ENCODE measurements at places on chromosomes 7 and 10. TPM values are rescaled to one million over a fixed set of nuclear protein-coding genes. Genes with fewer than 3 reads are reported as not detected.

DMTF1 gene
- 178 TPM for total RNA-seq

PNLIPRP2 gene
- not detected for total RNA-seq

ELN gene
- total RNA-seq, result 0.75 TPM

TLL2 gene
- not detected for total RNA-seq

DLX5 gene
- total RNA-seq, result not detected

All from natural killer cell (primary cell).